CD4-positive, alpha-beta T cell treated with Interleukin-17A for 1 hour (primary cell): ENCODE measurements at places on chromosomes 3 and 15.

DNA sequence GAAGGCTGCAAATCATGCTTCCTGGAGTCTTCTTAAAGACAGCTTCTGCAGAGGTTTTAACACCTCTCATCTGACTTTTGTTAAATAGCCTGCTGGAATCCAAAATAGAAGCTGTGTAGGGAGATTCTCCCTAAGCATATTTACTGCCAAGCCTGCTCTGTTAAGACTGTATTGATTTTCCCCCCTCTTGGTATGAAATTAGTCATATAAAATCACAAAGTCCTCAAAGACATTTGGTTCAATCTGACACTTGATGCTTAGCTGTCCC lies 94.6 kb downstream of the ITPR1 start:
- no peak for DNase-seq

GRCh38 chr3:190506271-190506670 lies 7.6 kb upstream of the IL1RAP start:
- no peak for DNase-seq

GRCh38 chr3:45915518-45916231 lies 27.6 kb upstream of the CXCR6 start:
- DNase-seq: peak; percentile 73

GRCh38 chr3:59313365-59313764 lies 263.5 kb upstream of the CFAP20DC start:
- DNase-seq: peak; percentile 38

DNA sequence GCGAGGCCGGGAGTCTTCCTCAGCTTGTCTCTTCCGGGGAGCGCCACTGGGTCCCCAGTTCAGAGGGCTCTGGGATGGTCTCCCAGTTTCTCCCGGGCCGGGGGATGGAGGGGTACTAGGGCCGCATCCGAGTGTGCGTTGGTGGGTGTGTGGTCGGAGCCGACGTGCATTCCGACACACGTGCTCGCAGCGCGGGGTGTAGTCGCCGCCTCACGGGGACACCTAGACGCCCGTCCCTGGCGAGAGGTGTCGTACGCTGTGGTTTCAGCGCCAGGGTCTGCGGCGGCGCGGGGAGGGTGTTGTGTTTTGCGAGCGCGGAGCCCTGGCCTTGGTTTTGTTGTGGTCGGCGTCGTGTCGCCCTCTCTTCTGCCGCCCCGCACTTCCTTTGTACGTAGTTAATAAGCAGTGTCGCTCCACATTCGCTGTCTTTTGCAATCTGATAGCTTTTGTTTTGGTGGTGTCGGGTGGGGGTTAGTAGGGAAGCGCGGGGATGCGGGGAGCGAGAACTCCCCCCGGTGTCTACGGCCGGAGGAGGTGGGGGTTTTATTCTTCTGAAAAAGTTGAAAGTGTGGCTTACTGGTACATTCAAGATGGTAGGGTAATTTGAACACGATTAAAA lies 2.2 kb downstream of the IGF1R start:
- DNase-seq: peak; percentile 54

GRCh38 chr3:136672457-136672856 lies 79.7 kb downstream of the STAG1 start:
- DNase-seq: no peak

DNA sequence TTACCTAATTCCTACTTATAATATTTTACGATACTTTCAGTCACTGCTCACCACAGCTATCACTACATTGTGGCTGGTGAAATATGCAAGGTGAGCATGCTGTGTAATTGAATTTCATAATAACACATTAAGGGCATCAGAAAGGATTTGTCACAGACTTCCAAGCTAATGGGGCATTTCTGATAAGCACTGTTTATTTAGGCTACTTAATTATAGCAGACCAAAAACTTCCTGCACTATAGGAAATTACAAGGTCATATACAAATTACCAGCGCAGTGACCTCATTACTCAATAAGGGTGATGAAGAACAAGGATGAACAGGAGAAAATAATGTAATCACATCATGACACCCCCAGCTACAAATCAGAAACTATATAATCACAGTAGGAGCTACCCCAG lies 88.6 kb upstream of the FAM3D start:
- DNase-seq: no peak

- no peak for DNase-seq
These were observed 71.4 kb upstream of the LRIG1 start for GRCh38 chr3:66572090-66572675.

DNA sequence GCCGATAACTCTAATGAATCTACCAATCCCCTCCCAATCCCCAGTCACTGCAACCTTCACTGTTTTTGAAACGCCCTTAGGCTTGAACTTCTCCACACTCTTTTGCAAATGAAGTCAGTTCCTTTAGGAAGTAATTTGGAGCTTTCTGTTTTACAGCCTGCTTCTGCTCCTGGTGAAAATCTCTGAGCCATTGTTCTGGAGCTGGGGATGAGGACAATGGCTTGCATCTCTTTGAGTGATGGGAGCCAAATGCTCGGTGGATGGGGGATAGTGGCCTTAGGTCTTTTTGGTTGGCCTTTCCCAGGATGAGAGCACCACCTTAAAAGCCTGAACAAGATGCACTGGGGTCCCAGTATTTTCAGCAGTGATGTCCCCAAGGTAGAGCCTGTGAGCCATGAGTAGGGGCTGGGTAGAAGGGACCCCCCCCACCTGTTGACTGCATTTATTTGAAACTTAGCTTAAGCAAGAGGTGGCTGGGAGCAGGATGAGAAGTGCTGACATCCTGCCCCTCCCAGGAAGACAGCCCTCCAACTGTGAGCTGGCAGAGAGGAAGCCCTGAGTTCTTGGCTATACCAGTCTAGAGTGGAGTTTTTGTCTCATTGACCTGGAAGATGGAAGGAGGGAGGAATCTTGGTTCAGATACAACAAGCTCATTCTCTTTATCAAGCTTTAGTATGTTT lies 7.6 kb upstream of the MYO5C start:
- DNase-seq: no peak

DNA sequence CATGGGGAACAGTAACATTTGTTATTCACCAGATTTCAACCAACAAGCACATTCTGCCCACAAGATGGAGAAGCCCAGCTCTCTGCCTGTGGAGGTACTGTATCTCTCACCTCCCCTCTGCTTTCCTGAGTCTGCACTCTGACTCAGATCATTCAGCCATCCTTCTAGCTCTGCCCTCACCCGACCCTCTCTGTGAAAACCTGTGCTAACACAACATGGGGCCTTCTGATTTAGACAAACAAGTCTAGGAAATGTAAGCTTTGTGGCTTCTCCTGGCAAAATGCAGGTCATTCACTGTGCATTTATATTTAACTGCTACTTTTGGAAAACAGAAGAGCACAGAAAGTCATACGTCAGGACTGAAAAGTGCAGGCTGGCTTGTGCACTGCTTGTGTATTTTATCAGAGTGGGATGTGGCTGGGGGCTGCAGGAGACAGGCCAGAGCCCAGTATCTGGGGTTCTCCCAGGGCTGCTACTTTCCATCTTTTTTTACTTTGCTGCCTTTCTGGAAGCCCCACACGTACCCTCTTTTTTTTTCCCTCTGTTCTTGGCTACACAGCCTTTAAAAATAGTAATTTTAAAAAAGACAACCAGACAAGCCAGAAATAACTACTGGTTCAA lies 50.8 kb downstream of the SUSD5 start:
- no peak for DNase-seq

DNA sequence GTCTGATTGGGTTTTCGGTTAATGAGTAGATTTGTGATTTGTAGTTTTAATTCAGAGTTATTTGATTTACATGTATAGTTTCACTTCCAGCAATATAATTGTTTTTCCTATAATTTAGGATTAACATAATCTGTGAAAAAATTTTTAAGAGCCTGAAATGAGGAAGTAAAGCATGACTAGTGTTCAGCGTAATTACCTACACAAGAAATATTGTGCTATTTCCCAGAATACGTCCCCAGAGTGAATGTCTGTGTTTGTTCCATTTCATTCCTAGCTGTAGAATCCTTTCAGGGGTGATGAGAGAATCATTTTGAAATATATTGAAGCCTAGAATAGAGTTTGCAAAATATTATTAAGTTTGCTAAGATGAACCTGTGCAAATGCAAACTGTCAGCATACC lies 247.1 kb downstream of the BBX start:
- no peak for DNase-seq

GRCh38 chr3:8529181-8529637 lies 27.6 kb downstream of the LMCD1 start:
- no peak for DNase-seq

- no peak for DNase-seq
These were observed 3.7 kb downstream of the SHQ1 start for GRCh38 chr3:72844436-72844993.

DNA sequence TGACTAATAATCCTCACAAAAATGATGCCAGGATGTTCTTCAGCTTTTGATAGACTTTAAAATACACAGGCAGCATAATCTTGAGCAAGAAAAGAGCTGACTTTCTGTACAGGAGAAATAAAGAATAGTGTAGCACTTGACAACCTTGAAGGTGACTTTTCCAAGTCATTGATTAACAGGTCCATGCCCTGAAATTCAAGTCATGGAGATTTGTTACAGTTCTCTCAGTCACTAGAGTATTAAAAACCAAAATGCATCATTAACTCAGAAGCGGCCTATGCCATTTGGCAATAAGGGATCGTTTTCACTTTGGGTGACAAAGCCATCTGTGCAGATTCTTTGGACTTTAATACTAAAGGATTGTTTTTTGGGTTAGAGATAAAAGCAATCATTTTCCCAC lies 692.7 kb upstream of the SGO1 start:
- no peak for DNase-seq
